GM13976 (cell line): ENCODE measurements at places on chromosomes 6 and 20.

DNA sequence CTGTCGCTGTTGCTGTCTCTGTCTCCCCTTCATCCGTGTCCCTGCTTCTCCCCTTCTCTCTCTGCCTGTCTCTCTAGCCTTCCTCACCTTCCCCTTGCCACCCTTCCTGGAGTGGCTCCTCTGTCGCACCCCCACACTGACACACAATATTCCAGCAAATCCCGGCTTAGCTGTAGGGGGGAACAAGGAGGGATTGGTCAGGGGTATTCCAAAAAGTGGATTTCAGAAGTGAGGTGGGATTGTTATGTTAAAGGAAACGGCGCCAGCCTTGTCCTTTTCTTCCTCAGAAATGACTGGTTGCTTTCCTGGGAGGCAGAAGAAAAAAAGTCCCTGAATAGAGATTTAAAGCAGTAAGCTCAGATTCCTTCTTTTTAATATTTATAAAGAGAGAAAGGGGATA is 76.3 kb upstream of the SIRPA start:
- DNase-seq, result no peak

DNA sequence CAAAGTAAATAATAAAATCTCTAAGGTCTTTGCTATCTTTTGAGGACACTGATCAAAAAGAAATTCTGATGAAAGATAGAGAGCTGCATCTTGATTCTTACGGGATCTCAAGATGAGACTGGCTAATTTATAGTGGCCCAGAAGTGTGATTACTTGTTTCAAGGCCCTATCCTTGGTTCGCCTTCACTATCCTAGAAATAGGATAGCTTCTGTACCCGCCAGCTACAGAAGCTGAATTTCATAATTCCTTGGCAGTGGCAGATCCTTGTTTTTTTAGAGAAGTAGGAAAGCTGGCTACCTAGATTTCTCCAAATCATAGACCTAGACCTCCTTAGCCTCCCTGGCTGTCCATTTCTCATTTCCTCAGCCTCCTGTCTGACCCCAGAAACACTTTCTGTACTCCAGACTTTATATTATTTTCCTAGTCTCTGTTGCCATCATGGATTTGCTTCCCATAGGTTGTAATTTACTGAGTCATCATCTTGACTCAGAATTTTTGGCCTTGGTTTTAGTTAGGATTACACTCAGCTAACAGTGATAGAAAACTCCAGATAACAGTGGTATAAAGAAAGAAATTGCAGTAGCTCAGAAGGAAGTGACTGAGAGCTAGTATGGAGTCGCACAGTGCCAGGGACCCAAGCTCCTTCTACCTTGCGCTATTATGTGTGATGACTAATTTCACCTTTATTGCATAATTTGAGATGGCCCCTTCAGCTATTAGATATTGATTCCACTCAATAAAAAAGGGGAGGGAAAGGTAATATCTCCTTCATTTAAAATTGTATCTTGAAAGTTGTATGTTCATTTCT is 27.7 kb downstream of the PHF3 start:
- DNase-seq, result no peak

GRCh38 chr6:27176096-27176495 is 71.4 kb upstream of the PRSS16 start:
- no peak for DNase-seq

DNA sequence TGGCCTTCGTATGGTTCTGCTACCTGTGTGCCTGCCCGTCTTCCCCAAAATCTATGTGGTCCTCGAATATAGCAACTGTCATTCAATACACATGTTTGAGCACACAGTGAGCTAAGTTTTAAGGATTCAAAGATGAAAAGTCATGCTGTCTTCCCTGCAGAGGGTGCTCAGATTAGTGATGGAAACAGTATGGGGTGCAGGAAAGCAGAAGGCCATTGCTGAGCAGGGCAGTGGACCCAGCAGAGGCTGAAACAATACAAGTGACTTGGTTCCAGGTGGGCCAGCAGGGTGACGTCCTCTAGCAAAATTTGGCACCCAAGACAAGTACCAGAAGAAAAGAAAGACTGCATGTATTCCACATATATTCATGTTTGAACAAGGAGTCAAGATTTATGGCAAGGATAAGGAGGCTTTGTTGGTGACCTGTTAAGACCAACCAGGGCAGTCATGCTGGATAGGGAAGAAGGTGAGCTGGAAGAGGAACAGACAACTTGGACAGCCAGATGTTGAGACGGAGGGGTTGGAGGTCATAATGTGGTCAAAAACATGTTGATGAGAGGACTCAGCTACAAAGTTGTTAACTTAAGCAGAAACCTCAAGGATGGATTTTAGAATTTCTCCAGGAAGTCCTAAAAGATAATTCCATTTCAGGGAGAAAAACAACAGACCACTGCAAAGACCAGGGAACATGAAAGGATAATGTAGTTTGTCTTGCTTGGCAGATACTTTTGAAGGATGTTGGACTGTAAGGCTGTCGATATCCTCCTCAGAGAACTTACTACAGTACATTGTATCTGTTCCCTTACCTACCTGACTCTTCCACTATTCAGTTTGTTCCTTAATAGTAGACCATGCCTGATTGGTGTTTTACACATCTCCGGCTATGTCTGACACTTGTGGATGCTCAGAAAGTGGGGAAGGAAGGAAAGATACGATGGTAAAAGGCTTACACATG is 2.5 kb downstream of the HLA-DQA1 start:
- no peak for DNase-seq

DNA sequence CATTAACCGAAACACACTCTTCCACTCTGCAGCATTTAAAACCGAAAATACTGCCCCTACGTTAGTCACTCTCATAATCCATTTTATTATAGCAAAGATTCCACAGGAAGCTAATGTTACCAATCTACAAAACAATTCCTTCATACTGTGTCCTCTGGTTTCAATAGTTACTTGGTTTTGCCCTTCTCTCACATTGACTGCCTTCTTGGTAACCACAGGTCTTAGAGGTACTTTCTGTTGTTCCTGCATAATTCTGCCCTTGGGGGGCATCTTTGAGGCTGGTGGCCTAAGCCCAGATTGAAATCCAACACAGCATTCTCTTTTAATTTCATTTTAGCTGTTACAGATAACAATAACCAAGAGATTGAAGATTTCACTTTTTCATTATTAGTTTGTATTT is 9.8 kb upstream of the DCBLD1 start:
- DNase-seq, result no peak
